ENCODE measurements at places on chromosomes 3 and 15.

DNA sequence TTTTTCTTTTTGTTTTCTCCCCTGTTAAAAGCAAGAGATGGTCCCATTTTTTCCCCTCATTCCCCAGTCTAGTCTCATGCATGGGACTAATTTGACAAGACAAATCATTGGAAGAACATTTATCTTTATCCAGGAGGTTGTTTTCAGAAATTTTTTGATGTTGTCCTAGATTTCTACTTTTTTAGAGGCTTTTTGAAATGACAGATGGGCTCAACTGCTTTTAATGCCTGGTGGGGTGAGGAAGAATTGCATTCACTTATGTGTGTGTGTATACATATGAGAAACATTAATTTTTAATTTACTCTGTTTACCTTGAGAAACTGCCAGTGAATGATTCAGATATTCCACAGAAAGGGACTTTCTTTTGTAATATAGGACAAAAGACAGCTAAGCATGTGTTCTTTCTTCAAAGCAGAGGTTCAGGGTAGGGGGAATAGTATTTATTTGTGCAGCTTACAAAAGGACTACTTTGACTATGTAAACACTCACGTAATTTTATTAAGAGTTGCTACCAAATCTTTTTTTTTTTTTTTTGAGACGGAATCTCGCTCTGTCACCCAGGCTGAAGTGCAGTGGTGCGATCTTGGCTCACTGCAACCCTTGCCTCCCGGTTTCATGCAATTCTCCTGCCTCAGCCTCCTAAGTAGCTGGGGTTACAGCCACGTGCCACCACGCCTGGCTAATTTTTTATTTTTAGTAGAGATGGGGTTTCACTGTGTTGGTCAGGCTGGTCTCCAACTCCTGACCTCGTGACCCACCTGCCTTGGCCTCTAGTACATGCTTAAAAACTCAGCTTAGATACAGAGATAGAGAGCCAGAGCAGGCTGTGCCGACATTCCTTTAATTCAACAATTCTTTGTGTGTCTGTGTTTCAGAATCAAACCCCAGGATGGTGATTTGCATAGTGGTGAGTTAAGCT, 130.1 kb upstream of the RARB start:
- no peak for DNase-seq

DNA sequence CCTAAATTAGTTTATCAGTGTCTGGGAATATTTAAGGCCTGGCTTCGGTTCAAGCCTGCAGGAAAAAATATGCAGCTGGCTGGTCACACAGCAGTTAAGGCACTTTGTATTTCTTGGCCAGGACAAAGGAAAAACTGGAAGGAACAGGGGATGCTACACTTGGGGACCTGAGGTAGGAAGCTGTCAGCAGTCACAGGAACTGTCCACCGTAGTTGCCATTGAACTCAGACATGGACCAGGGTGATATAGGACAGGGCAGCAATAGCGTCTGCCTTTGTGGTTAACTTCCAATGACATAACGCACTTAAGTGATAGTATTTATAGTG, 49.1 kb downstream of the NR1D2 start:
- DNase-seq: no peak

- no peak for DNase-seq
Measured at GRCh38 chr15:28107111-28107903, 8.2 kb upstream of the OCA2 start.

GRCh38 chr3:169122416-169122815, 541.1 kb downstream of the MECOM start:
- DNase-seq: no peak

GRCh38 chr3:138479438-138479863, 45.0 kb downstream of the ESYT3 start:
- DNase-seq: peak; percentile 20

DNA sequence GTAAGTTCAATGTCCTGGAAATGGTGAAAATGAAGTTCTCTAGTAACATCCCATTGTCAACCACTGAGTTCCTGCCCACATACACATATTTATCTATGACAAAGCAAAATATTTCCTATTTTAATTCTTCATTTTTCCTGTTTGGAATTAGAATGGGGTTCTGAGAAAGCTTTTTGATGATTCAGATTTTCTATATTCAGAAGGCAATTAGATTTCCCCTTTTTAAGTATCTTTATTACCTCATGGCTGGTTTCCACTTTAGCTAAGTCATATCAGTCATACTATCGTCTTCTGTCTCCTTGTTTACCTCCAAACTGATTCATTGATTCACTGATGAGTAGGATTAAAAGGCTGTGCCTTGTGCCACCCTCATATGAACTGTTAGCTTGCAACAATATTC, 17.9 kb downstream of the ETFA start:
- no peak for DNase-seq

DNA sequence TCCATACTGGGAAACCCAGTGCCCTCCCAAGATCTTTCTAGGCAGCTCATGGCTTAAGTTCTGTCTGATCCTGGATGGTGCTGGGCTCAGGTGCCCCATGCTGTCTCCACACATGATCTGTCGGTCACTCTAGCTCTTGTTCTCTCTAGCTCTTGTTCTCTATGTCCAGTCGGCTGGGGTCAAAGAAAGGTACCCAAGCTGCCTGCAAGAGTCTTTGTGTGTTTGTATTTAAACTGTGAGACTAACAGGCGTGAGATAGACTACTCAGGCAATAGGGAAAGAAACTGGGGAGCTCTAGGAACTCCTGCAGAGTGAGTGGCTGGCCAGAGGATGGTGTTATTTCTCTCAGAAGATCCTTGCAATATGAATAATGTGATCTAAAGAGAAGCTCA, 40.2 kb downstream of the GPR156 start:
- DNase-seq: no peak
